HepG2 (cell line): ENCODE measurements at places on chromosomes 4 and X.
A peak's percentile ranks its signal among the peaks of the same experiment; 100 is the strongest.

DNA sequence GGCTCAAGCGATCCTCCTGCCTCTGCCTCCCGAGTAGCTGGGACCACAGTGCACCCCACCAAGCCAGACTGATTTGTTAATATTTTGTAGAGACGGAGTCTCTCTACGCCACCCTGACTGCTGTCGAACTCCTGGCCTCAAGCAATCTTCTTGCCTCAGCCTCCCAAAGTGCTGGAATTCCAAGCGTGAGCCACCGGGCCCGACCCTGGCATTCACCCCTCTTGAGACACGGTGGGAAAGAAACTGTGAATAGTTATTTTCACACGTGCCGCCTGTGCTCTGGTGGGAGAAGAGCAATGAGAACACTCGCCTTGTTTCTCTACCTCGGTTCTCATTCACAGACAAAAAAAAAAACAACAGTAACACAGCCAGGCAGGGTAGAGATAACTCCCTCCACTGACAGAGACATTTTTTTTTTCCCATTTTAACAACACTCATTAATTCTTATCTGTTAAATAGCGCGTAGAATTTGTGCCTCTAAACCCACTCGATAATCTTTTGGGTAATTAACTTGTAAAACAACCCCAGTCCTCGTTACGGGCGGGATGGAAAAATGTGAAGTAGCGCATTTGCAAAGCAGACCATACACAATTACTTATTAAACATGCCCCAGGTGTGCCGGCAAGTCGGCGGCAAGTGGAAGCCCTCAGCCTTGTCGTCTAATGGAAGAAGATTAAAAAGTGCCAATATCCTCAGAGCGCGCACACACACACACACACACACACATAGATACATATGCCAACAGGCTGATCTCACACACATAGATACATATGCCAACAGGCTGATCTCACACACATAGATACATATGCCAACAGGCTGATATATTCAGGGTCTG, 103.3 kb downstream of the DHRSX start:
- DNase-seq = no peak

DNA sequence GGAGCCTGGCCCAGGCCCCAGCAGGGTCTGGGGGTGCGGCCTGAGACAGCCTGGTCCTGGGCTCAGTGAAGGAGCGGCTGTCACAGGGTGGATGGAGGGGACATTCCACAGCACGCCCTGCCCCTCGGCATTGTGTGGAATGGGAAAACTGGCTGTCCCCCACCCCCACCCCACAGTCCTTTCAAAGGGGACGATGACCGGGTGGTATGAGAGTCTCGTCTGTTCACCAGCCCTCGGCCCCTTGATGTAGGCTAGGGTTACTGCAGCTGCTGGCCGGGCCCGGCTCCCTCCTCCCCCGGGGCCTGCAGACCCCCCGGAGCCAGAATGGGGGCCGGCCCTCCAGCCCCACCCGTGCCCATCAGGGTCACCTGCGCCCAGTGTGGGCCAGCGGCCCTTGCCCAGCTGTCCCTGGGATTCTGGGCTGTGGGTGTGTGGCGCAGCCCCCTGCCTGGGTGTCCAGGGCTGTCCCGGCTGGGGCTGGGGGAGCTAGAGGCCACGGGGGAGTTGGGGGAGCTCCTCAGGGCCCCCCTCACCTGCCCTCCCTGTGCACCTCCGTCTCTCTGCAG, 11.7 kb downstream of the FGFRL1 start:
- no peak for DNase-seq

GRCh38 chr4:23166407-23166806, 473.7 kb downstream of the GBA3 start:
- DNase-seq = no peak

DNA sequence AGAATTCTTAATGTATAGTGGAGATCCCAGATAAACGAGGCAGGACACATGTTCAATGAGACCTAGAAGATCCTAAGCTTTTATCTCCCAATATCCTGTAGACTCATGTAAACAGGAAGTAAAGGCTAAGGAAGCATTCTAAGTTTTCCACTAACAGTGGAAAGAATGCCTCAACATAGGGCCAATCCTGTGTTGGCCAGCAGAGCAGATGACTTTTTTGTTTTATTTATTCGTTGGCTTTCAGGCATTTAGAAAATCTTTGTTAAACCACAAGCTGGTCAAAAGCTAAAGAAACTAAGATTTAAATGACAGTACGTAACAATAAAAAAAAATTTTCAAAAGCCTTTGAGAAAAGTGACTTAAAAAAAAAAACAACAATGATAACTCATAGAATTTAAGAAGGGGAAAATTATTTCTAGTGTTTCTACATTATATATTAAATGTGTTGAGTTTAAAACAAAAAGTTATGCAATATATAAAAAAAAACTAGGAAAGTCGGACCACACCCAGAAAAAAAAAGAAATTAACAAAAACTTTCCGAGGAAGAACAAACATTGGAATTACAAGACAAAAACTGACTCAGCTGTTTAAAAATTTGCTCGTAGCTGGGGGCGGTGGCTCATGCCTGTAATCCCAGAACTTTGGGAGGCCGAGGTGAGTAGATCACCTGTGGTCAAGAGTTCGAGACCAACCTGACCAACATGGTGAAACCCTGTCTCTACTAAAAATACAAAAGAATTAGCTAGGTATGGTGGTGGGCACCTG, 759.3 kb downstream of the FSTL5 start:
- no peak for DNase-seq

DNA sequence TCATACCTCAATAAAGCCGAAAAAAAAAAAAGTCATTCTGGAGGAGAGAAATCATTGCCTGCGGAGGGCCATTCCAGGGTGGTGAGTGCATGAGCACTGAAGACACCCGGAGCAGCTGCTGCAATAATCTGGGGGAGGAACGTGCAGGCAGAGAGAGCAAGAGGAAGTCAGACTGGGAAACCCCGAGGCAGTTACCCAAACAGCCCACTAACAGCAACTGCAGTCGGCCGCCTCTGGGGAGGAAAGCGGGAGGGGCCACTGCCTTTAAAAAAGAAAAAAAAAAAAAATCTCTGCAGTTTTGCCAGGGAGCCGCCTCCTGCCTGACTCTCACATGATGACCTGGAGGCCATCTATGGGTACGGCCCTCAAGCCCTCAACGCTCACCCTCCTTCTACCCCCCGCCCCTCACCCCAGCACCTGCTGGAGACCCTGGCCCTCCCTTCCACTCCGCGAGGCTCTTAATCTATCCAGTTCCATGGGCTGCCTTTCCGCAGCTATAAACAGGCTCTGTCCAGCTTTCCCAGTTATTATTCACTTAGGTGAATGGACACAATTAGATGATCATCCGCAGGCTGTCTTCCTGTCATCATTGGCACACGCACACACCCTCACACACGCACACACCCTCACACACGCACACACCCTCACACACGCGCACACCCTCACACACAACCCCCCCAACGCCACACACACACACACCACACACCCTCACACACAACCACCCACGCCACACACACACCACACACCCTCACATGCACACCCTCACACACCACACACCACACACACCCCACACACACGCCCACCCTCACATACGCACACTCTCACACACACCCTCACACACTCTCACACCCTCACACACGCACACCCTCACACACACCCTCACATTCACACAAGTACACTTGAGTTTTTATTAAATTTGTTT, 3.4 kb upstream of the AVPR2 start:
- DNase-seq = no peak

- DNase-seq = no peak
Measured at GRCh38 chrX:102892103-102892502, 45.0 kb upstream of the RAB40AL start.

DNA sequence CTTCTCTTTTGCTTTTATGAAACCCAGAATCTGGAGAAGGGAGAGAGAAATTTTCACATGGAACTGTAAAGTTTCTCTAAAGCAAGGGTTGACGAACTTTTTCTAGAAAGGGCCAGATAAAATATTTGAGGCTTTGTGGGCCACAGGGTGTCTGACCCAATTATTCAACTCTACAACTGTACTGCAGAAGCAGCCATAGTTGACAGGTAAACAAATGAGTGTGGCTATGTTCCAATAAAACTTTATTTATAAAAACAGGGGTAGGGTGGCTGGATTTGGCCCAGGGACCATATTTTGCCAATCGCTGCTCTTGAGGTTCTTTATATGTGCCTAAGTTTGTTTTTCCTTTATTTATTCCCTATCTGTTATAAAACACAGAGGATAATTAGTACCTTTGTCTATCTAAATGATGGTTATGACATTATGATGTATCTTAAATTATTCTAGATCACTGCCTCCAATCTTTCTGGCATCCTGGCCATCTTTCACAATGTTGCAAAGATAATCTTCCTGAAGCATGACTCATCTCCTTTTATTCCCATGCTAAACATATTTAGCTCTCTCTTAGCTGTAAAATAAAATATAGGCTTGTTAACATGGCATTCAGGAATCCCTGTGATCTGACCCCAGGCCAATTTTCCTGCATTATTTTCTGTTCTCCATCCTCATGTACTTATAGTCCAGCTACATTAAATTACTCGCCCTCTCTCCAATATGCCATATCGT, 106.8 kb upstream of the CBLL2 start:
- no peak for DNase-seq

DNA sequence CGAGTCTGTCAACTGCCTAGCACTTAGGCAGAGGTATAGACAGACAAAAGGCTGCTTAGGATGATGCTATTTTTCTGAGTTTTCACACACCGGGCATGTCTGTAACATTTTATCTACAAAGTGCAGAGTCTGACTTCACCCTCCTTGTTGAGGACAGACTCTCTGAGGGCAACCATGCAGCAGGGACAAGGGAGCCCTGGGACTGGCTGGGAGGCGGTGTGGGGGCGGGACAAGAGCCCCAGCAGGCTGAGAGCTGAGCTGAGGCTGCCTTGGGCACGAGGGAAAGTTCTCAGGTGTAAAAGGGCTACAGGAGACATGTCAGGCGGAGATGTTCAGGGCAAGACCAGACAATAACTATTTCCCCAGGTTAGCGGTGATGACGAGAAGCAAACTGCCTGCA, 81.6 kb downstream of the GATB start:
- no peak for DNase-seq

GRCh38 chr4:76197971-76198410, 15.6 kb downstream of the SCARB2 start:
- no peak for DNase-seq

GRCh38 chrX:44343412-44344141, at the start of gene EFHC2:
Gene EFHC2 (minus strand): TSS chrX:44343672. CDS start chrX:44343588, 84 bp downstream.
- no peak for DNase-seq

GRCh38 chr4:180539284-180539683, 1703.9 kb upstream of the TENM3 start:
- no peak for DNase-seq

DNA sequence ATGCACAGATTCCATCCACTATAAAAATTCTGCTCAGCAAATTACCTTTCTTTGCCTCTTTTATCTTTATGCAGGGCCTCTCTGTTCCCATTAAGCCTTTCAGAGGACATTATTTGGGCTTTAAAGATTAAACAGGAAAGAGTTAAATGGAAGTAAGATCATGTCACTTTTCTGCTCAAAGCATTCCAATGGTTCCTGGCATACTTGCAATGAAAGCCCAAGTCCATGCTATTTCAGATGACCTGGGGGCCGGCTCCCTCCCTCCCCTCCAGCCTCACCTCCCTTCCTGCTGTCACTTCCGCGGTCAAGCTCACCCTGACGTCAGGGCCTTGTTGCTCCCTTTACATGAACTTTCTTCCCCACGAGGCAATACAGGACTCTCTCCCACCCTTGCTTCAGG, 125.5 kb downstream of the C4orf51 start:
- peak; percentile 80 for DNase-seq

- DNase-seq = no peak
Measured at GRCh38 chr4:77084019-77084639, 8.3 kb upstream of the CCNI start.

GRCh38 chr4:32645653-32646052, 1925.5 kb downstream of the PCDH7 start:
- DNase-seq = no peak

DNA sequence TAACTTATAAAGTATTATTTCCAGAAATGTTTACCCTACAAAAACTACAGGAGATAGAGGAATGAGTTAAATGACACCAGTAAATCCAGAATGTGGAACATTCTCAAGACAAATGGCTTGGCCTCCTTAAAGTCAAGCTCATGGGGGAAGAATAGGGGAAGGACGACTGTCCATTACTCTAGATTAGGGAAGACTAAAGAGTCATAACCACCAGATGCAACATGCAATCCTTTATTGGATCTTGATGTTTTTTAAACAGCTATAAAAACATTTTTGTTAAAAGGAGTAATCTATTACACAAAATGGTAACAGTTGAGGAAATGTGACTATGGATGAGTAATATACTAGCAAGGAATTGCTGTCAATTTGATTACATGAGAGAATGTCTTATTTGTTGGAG, 11.1 kb downstream of the ACOT9 start:
- no peak for DNase-seq

- no peak for DNase-seq
Measured at GRCh38 chr4:147933316-147933715, 201.4 kb downstream of the ARHGAP10 start.

GRCh38 chr4:140027101-140027500, 126.9 kb downstream of the MAML3 start:
- no peak for DNase-seq

DNA sequence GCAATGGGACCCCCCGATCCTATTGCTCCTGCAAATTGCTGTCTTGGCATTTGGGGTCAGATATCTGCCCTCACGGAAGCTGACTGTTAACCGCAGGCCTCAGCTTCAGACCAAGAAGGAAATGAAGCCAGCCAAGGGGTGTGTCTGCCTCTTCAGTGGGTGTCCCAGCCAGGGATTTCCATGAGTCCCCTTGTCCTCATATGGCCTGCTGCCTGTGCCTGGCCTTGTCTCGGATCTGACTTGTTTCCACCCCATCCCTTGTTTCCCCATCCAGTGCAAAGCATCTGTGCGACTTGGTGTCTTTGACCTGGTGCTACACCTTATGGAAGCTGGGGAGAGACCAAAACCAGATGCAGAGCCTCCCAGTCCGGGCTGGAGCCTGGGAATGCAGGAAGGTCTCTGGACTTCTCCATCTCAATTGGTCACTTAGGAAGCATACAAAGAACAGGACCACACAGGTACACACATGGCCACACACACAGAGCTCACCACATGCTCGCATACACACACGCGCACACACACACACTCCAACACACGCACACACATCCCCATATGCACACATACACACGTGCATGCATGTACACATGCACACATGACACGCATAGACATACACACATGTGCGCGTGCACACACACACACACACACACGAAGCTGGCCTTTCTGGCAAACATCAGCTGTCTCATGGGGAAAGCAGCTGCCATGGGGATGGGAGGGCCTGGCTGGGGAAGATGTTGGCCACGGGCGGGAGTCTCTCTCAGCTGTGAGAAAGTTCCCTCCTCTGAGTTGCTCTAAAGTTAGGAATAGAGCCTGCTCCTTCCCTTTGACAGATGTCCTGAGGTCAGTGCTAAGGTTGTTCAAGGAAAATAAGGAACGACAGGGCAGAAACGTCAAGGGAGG, 65.5 kb downstream of the CRMP1 start:
- no peak for DNase-seq

GRCh38 chr4:95102162-95102790, 344.5 kb downstream of the BMPR1B start:
- DNase-seq = no peak
